Motor neuron (in vitro differentiated cells): ENCODE measurements at places on chromosomes 11 and 22. TPM values are rescaled to one million over a fixed set of nuclear protein-coding genes. Genes with fewer than 3 reads are reported as not detected.

GRCh38 chr11:83206221-83206620 is 12.7 kb downstream of the ANKRD42 start:
- ATAC-seq: no peak

Gene GUCD1
- total RNA-seq: 96.2 and 102 TPM in 2 replicates

DNA sequence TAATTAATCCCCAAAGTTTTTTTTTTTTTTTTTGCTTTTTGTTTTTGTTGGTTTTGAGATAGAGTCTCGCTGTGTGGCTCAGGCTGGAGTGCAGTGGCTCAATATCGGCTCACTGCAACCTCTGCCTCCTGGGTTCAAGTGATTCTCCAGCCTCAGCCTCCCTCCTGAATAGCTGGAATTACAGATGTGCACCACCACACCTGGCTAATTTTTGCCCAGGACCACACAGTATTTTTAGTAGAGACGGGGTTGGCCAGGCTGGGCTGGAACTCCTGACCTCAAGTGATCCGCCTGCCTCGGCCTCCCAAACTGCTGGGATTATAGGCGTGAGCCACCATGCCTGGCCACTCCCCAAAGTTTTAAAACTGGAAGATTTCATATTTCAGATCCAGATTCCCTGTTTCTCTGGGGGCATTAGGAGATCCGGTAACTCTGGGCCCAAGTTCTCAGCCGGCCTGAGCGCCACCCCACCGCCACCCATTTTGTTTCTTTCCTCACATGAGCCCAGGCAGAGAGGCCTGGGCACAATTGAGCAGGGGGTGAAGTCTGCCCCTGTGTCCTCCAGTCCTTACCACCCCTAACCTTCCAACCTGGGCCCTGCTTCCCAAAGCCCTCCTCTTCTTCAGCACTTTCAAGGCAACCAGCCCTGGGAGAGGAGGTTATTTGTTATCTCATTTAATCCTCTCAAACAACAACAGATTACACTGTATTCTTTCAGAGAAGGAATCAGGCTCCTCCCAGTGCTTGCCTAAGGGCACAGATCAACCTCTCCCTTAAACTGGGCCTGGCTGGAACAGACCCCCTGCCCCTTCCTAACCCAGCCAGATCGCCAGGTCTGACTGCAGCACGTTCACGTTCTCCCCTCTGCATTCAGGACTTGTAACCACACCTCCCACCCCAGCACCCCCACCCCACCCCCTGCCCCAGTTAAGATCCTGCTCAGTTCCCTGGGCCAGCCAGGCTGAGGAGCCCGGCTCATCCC is 1.9 kb upstream of the CSNK1E start:
- no peak for ATAC-seq

DNA sequence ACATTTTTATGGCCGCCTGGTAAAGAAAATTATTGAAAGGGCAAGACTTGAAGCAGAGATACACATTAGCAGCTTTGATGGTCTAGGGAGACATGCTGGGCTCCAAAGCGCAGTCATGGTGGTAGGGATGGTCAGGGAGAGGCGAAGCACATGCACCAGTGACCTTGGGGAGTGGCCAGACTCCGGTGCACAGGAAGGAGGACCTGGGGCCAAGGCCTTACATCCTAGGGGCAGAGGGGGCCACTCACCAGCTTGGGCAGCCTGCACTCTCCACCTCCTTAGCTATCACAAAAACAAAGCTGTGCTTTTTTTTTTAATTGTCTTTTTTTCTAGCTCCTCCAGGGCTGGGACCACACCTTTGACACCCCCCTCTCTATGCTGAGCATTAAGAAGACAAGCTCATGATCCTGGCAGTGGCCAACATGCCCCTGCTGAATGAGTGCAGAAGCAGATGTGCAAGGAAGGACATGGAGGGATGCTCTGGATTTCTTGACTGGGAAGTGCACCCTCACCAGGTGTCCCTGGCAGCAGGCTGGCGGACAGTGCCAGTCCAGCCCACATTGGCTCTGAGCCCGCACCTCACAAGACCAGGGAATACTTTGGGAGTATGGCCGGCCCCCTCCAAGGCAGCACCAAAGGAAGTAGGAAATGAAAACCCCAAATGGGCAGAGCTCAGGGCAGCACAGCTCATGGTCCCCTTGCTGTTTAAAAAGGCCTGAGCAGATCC is 619.9 kb downstream of the TBC1D22A start:
- no peak for ATAC-seq

- ATAC-seq: no peak
Observed at GRCh38 chr11:48043111-48043990, 63.0 kb downstream of the PTPRJ start.

DNA sequence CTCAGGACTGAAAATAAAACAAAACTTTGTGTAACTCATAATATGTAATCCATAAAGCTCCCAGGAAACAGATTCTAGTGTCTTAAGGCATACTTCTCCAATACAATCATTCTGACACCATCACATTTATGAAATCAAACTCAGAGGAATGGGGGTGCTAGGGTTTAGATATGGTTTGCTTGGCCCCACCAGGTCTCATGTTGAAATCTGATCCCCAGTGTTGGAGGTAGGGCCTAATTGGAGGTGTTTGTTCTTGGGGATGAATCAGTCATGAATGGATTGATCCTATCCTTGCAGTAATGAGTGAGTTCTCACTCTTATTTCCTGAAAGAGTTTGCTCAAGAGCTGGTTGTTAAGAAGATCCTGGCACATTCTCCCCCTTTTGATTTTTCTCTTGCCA is 380.9 kb downstream of the ETS1 start:
- ATAC-seq: no peak

DNA sequence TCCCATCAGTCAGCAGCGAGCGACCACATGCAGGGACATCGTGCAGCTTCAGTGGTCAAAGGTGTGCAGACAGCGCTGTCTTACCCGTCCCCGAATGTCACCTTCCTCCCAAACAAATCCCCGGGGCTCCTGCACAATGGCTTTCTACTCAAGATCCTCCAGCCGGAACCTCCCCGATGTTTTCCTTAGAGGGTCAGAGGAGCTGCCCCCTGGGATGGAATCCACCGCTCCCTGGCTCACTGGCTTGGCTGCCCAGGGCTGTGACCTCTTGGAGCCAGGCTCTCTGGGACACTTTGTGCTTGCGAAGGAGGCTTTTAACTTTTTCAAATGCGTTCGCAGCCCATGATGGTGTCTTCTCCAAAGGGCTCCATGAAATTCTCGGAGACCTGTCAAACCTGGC is 17.3 kb upstream of the FGF19 start:
- no peak for ATAC-seq

Gene ESRRA
- 41.9 and 51.3 TPM in 2 replicates for total RNA-seq

- no peak for ATAC-seq
Observed at GRCh38 chr11:120834686-120835210, 189.2 kb upstream of the TBCEL start.

- no peak for ATAC-seq
Observed at GRCh38 chr11:134380229-134380628, 31.8 kb downstream of the B3GAT1 start.

DNA sequence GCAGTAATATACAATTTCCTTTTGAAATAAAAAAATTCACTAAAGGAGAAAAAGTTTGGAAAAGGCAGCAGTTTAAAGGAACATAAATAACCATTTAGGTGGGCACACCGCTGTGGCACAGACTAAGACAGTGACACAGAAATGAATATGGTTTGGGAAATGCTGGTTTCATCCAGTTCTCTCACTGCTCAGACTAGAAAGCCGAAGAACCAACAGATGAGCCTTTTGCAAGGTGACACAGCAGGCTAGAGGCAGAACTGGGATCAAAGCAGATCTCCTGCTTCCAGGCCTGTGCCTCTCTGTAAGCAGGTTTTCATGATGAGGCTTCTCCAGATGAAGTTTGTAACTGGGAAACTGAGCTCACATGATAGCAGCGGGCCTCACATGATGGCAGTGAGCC is 380.0 kb upstream of the NARS2 start:
- peak; percentile 37 for ATAC-seq

Gene CRYBB3
- total RNA-seq: not detected in 2 replicates

DNA sequence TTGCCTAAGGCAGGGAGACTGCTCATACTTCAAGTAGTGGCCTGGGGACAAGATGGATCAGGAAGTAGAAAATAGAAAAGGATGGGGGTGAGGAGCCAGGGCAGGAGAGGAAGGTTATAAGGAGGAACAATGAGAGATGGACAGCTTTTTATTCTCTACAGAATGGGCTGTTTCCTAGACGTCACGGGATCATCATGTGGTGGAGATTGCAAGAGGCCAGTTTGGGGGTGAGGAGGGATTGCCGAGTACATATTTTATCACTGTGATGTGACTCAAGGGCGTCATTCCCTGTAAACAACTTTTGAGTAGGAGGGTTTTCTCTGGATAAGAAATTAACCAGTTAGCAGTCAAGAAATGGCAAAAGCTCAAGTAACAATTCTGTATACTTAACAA is 406.3 kb downstream of the ETS1 start:
- no peak for ATAC-seq

Gene NLRP6
- 0.15 TPM in 1 of 2 replicates, not detected in the other for total RNA-seq

GRCh38 chr11:116207019-116207418 is 565.8 kb downstream of the BUD13 start:
- ATAC-seq: no peak

Gene KRTAP5-7
- total RNA-seq: 0.24 and 0.52 TPM in 2 replicates

Gene CREB3L1
- 1.0 and 1.9 TPM in 2 replicates for total RNA-seq

DNA sequence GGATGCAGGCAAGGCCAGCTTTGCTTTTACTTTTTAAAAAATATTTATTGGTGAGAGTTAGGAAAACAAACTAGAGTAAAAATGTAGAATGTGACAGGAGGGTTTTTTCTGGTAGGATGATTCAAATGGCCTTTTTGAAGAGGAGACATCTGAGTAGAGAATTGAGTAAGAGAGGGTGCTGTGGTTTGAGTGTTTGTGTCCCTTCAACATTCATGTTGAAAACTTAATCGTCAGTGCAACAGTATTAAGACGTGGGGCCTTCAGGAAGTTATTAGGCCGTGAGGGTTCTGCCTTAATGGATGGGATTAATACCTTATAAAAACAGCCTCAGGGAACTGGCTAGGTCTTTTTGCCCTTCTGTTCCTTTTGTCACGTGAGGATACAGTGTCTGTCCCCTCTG is 288.8 kb upstream of the C11orf87 start:
- ATAC-seq: no peak

DNA sequence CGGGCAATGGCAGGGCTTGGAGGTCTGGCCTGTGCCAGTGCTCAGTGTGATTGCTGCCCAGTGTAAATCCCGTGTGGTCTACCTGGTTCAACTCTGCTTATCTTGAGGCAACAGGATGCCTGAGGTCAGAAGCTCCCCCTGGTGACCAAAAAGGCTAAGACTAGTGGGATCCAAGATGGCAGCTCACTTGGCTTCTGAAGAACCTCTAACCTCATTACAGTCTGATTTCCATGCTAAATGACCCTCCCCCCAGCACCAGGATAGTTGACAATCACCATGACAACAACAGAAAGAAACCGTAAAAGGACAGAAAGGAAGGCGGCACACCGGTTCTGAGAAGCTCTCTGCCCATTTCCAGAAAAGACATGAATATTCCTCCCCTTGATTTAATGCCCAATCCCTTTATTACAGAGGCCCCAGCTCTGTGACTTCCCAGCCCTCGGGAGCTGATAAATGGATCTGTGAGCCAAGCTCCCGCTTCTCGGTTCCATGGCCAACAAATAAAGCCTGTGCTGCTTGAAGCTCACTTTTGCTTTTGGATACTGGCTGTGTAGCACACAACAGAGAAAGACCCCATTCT is 398.4 kb downstream of the CTTN start:
- ATAC-seq: peak; percentile 84

DNA sequence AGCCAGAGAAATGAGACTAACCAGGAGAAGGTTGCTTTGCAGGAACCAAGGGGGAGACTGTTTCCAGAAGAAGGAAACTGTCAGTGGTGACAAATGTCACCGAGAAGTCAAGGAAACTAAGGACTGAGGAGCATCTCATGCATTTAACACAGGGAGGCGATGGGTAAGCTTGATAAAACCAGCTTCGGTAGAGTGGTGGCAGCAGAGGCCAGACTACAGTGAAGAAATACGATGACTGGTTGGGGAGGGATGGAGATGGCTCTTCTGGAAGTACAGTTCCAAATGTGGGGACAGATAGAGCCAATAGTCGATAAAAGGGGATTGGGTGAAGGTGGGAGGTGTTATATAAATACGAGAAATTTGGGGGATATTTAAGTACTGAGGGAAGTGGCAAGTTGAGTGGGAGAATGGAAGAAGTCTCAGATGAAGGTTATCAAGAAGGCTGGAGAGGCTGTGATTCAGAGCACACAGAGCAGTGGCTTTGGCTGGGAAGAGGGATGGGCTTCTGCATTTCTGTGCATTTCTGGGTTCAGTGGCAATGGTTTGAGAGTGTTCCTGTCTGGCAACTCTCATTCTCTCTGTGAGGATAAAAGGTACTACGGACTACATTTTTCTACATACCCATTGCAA is 29.2 kb downstream of the SC5D start:
- peak; percentile 74 for ATAC-seq

DNA sequence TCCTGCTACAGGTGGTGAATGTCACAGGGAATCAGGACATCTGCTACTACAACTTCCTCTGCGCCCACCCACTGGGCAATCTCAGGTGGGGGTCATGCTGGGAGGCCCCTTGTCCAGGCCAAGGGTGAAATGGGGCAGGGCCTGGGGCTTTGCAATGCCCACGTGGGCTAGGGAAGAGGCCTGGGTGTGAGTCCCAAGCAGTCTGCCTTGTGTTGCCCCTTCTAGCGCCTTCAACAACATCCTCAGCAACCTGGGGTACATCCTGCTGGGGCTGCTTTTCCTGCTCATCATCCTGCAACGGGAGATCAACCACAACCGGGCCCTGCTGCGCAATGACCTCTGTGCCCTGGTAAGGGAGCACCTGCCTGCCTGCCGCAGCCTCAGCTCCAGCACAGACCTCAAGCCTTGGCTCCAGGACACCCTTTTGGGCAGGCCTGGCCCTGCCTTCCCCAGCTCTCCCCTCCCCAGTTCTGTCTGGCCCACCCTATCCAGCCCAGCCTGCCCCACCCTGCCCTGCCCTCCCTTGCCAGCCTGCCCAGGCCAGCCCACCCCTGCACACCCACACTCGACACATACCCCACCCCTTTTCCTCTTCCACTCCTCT is 9.1 kb upstream of the TAGLN start:
- no peak for ATAC-seq

DNA sequence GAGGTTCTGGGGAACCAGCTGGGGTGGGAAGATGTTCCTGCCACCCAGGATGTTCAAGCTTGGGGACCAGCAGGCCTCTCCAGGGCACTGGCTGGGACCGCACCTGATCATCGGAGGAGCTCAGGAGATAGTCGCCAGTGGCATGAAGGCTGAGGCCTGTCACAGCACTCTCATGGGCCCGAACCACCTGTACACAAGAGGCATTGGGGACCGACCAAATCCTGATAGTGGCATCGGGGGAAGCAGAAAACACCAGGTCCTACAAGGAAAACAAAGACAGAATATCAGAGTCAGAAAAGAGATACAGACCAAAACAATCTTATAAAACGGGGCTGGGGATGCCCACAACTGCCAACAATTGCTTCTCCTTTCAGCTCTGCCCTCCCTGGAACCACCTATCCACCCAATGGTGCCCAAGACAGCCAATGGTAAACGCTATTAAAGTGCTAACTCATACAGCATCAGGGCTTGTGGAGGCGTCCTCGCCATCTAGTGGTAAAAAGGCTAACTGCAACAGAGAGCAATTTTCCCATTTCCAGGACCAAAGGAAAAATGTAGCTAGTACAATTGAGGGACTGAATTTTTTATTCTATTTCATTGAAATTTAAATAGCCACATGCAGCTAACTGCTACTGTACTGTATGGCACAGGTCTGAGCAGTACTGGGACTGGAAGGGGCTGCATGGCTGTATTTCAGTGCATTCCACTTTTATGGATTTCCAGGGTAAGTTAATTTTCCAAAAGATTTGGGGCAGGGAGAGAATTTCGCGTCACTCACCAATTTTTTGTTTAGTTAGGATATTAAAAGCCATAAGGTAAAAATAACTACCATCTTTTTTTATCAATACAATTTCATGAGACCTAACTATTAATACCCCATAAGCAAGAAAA is 7.1 kb downstream of the PRPF19 start:
- ATAC-seq: peak; percentile 87
